Neuronal stem cell (in vitro differentiated cells): ENCODE measurements at places on chromosomes 6 and 20.

- DNase-seq, result no peak
These were observed 360.1 kb upstream of the CHD6 start for GRCh38 chr20:41978246-41978790.

DNA sequence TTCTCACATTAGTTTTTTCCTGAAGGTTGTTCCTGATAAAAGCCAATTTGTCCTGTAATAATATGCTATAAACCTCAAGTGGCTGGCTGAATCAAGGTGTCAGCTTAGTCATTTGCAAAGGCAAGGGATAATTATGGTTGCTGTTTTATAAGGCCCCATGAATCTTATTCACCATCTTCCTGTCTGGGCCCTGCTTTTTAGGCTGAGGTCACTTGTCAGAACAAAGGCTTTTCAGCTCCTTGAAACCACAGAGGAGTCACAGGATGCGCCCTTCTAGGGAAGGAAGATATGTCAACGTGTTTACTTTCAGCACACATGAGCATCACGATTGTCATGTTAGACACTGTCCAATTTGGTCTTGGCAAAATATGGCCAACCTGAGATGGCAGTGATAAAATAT lies 64.8 kb upstream of the NAA20 start:
- no peak for DNase-seq

DNA sequence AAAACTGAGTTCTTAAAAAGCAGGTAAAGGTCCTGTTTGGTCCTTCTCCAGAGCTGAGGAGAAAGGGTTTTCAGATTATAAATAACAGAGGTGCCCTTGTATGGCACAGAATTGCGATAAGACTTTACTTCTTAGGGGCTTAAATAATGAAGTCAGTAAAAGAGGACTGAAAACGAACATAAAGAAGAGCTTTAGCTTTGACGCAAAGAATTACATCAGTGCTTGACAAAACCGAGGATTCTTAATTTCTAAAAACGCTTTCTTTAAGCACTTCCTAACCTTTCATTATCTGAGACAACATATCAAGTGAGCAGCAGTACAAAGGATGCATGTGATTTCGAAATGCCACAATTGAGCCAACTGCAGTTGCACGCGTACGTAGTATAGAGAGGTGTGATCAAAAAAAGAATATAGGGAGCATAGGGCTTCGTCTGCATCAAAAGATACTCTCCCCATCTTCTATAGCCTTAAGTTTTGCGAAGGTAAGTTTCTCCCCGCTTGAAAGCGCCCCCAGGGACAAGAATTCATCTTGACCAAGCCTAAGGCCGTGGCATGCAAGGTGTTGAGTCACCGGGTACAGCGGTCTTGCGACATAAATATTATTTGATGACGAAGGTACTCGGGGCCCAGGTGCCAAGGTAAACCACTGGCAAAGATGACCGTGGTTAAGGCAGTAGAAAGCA lies 778 bp upstream of the LOC128125822 start:
- no peak for DNase-seq

DNA sequence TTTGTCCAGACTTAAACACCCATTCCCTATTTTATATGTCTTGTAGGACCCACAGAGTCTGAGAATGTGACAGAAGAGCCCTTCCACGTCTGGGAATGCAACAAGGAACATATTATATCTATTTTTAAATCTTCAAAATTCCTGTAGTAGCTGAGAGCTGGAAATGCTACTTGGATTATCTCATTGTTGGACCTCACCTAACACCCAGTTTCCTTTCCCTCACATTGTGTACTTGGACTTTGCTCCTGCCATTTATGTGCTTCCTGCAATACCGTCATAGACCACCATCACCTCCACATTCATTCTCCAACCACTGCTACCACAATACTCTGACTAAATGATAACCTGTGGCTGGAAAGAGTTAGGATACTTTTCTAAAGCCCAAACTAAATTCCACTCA lies 335.4 kb downstream of the COL12A1 start:
- no peak for DNase-seq

DNA sequence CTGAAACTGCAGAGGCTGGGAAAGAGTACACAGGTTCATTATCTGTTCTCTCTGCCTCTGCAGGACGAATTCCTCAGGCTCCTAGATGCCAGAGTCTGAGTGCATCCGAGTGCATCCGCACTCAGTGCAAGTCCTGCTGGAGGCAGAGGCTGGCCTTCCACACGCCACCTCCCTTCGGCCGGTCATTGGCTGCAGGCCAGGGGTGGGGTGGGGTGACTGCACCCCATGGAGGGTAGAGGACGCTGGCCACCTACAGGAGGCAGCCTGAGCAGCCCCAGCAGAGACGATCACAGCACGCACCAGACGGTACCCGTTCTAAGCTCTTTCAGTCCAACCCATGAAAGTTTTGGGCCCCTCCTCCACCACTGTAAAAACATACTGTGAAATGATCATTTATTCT lies 11.7 kb downstream of the SFT2D1 start:
- peak; percentile 51 for DNase-seq

DNA sequence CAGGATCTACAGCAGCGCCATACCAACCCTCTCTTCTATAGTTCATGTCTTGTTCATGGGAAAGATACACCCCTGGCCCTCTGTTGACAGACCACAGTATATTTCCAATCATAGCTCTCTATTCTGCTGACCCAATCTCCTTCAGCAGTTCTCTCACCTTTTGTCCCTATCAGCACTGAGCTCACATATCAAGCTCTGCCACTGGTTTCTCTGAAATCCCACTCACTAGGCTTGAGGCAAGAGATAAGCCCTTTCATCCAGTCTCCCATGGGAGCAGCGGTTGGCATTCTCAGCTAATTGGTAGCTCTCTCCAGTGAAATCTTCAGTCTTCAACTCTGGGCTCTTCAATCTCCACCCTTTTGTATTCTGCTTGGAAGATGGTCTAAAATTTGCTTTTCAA lies 313.4 kb downstream of the GJA1 start:
- no peak for DNase-seq

- no peak for DNase-seq
These were observed 207.4 kb downstream of the SOX4 start for GRCh38 chr6:21800948-21801438.

DNA sequence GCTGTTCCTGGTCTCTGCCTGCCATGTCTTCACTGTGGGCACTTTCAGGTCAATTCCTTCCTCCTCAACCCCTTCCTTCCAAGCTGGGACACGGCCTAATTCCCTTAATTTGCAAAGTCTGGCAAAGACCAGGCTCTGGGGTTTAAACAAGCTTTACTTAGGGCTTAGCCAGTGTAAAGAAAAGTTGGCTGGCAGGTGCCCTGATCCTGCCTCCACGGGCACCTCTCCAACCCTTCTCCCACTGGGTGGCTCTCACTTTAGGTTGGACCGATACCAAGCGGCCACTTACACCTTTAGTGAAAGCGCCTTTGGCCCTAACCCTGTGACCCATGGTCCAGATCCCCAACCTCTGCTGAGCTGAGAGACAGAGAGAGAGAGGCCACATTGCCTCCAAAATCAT lies 13.7 kb upstream of the MLN start:
- no peak for DNase-seq

DNA sequence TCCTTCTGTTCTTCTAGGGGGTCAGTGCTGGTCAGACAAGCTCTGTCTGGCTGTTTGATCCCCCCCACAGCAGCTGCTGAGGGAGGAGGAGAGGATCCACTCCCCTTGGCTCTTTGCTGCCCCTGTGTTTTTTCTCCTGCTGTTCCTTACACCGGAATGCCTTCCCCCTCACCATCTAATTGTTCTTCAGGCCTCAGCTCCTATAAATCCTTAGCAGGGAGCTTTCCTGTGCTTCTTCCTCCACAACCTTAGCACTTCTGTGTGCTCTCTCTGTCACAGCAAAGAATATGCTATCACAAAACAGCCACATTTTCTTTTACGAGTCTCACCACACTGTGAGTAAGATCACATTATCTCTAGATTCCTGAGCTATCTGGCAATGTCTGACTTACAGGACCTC lies 196.6 kb downstream of the OTOR start:
- DNase-seq, result peak; percentile 43
